ENCODE measurements at places on chromosomes 2 and 18.
A peak's percentile ranks its signal among the peaks of the same experiment; 100 is the strongest.

DNA sequence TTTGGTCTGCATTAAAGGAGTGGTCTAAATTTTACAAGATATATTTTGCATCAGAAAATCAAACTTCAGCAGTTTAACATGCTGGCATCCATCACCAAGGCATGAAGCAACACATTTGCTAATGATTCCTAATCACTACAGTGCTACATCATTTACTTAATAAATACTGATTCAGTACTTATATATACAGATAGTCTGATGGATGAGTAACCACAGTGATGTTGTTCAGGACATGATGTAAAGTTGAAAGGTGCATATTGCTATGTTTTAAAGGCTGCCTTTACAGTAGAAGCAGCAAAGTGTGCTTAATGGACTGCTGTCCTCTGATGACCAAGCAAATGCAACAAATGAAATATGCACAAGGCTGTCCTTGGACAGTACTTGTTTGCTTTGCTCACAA lies 11.1 kb downstream of the SUPT7L start:
- DNase-seq = no peak

- no peak for DNase-seq
These were observed 238.3 kb downstream of the PRKCE start for GRCh38 chr2:45889620-45890370.

DNA sequence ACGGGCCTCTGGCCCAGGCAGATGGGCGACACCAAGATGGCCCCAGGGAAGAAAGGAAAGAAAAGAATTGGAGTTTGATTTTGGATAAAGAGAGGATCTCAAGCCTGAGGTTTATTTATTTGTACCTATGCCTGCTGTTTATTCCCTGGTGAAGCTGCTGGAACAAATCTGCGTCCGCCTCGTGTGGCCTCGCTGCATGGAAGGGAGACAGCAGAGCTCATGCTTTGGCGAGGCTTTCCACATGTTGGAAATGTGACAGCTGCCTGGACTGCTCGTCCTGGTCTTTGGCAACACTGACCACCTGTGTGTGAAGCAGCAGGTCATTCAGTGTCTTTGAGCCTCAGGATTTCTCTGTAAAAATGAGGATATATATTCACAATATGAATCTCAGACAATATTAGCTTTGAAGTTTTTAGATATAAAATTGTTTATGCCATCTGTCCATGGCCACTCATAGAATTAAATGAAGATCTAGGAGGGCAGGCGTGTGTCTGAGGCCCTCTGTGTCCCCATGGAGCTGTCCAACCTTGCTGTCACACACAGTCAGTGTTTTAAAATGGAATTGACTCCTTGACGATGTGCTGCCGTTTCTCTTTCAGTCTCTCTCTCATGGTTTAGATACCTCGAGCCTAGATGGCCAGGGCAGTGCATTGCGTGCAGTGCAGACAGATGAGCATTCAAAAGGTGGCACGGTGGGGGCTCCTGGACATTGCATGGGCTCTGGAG lies 94.3 kb downstream of the SOCS6 start:
- no peak for DNase-seq

DNA sequence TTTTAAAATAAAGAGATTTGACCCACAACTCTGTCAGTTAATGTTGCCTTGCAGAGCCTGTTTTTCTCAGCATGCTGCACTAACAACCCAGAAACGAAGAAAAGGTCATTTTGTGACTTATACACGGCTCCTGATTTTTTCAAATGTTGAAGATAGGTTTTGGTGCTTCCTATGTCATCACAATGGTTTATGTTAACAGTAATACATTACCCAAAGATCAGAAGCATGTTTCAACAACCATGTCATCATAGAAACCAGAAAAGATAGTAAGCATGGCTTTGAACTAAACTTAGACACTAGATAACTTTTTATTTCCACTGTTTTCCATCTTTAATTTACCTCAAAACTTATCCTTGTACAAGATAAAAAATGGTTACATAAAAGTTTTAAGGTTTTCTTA lies 10.1 kb downstream of the BAZ2B start:
- no peak for DNase-seq

GRCh38 chr2:20370191-20370590 lies 19.5 kb upstream of the PUM2 start:
- no peak for DNase-seq

DNA sequence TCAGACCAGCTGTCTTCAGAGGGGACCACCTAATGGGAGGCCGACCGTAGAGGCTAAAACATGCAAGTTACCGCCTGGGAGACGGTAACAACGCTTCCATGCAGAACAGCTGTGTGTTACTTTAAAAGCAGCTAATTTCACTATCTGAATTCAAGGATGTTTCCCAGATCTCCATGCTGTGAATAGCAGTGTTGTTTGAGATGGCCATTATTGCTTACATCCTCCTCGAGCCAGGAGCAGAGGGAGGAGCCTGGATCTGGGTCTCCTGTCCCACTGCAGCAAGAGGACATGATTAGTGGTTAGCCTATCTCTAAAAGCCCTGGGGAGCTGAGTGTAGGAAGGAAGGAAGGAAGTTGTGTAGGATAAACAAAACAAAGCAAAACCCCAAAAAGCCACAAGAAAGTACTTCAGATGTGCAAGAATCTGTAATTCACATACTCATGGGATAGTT lies 50.9 kb downstream of the ACTR2 start:
- DNase-seq = no peak

DNA sequence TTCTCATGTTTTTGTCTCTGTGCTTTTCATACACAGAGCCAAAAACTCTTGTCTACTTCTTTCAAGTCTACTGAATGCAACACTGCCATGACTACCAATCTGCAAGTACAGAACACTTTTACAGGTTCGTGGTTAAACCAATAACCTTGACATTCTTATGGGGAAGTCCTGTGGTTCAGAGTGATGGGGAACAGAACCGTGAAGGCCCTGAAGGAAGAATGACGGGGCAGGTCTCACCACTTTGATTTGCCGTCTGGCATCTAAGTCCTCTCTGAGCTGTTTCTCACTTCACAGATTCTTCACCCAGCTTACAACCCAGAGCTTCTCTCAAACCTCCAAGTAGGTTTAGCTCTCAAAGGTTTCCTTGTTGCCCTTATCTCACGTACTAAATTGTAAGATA lies 117.5 kb upstream of the SNTG2 start:
- no peak for DNase-seq

DNA sequence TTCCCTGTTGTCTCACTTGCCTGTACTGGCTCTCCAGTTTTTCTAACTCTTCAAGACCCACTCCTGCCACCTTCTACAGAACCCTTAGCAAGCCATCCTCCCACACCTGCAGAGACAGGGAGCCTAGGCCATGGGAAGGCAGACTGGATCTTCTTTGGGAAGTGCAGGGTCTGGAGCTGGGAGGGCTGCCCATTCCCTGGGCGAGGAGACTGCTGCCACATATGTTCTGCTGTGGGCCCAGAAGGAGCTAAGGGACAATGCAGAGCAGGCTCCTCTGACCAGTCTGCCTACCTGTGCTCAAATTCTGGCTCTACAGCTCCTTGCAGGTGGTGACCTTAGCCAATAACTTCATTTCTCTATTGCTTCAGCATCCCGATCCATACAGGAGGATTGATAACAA lies 152.1 kb upstream of the CELF4 start:
- no peak for DNase-seq

DNA sequence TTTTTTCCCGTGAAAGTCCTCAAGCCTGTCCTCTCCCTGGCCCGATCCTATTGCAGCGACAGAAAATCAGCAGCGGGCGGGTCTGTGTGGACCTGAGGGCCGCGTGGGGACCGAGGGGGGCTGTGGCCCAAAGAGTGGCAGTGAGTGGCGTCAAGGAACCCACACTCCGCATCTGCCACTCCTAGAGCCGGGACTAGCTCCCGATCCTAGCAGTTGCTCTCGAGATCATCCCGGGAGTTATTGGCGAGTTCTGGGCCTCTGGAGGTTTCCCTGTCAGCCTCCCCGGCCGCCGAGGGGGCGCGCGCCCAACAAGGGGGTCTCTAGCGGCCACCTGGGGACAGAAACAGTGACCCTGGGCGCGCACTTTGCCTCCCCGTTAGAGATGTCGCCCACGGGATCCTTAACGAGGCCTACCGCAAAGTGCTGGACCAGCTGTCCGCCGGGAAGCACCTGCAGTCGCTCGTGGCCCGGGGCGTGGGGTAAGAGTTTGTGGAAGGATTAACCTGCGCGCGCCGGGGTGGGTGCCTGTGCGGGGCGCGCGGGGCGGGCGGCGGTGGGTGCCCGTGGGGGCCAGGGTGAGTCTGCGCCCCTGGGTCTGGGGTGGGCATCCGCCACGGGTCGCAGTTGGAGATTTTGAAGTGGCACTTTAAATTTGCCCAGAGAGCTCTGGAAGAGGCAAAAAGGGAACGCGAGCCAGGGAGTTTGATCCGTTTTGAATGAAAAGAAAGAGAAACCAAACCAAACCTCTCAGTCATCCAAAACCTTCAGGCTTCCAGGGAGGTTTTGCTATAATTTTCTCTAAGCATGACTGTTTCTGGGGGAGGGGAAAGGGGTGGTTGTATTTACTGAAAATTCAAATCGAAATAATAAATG lies 3.5 kb downstream of the ADCYAP1 start:
- no peak for DNase-seq

- DNase-seq = peak; percentile 74
These were observed 780 bp downstream of the HTRA2 start for GRCh38 chr2:74530239-74531187.

- DNase-seq = no peak
These were observed 23.6 kb upstream of the VWA3B start for GRCh38 chr2:98063291-98063854.

DNA sequence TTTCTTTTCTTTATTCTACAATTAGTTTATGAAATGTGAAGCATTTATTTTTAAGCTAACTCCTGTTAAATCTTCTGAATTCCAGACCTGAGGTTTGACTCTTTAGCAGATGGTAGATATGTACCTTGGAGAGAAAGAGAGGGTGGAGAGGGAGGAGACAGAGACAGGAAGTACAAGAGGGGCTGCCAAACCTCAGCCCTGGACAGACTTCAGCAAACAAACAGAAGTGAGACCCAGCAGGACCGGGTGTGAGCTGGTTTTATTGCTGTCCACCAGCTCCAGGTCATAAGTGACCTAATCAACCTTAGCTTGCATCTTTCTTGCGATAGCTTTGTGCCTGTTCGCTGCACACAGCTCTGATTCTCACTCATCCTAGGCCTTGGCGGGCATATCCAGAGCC lies 168.6 kb downstream of the CNTNAP5 start:
- DNase-seq = no peak

DNA sequence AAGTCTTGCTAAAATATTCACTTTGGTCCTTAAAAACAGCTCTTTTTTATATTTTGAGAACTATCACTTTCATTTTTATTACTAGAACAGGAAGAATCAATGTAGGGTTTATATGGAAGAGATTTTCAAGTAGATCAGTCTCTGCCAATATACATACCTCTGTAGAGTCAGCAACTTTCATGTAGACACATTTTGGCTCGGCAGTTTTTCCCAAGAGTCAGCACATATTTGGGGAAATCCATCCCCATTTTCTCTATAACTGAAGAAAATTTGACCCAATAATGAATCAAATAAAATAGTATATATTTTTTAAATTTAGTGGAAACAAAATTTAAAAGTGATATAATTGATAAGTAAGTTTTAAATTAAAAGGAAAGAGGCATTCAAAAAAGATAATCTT lies 329.8 kb upstream of the TFPI start:
- no peak for DNase-seq

DNA sequence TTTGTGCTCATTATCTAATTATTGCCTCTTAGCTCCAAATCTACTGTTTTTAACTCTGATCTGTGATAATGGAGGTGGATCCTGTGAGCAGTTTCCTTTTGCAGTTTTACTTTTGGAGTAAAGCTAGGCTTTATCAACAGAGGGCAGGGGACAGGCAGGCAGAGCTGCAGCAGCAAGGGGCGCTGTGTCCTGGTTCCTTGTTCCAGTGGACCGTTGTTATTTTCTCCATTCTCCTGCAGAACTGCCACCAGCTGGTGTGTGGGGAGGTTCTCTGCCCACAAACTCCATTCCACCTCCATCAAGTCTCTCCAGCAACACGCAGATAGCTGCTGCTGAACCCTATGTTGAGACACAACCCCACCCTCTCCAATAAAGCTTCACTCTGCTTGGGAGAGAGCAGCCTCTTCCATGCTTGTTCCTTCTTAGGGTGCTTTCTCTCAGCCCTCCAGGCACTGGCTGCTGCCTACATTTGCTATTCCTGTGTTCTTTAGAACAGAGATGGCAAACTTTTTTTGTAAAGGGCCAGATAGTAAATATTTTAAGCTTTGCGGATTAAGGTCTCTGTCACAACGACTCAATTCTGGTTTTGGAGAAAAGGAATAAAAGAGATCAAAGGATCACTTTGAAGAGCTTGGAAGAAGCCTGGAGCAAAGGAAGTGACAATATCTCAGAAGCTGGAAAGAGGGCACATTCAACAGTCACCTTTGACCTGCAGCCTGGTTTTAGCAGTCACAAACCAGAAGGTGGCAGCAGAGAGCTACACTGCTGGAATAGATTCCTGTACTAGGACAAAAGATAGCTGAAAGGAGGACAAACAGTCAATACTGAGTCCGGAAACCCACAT lies 208.8 kb downstream of the CCDC178 start:
- DNase-seq = peak; percentile 63

- DNase-seq = no peak
These were observed 48.9 kb upstream of the NABP1 start for GRCh38 chr2:191629001-191629453.

GRCh38 chr2:75870651-75871137 lies 160.0 kb upstream of the GCFC2 start:
- no peak for DNase-seq

- no peak for DNase-seq
These were observed at the start of gene ZNF516 for GRCh38 chr18:76495006-76495370. Gene ZNF516 (minus strand): TSS chr18:76495242. CDS start chr18:76443054, 52,188 bp downstream.

- DNase-seq = no peak
These were observed 104.5 kb downstream of the UXS1 start for GRCh38 chr2:106089611-106090010.

DNA sequence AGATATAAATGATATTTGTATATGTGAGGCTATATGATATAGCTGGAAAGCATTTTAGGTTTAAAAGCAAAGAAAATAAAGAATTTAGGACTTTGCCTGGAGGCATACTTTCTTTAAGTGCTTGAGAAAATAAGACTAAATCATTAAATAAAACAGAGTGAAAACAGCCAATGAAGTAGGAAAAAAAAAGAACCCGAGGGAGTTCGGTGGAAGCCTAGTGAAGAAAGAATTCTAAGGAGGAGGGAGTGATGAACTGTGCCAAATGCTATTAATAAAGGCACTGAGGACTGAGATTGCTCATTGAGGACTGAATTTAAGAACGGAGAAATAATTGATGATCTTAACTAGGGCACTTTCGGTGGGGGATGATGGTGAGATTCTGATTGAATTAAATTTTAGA lies 573.5 kb downstream of the DSC3 start:
- DNase-seq = no peak

DNA sequence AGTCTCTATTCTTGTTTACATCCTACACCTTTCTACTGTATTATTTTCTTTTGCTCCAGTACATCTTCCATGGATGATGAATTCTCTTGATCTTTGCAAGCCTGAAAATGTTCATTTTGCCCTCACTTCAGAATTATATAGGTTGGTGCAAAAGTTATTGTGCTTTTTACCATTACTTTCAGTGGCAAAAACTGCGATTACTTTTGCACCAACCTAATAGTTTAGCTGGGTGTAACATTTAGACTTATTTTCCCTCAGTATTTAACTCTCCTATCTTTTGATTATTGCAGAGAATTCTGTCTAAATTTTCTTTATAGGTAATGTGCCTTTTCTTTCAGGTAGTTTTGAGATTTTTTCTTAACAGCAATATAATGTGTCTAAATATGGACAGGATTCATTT lies 81.8 kb downstream of the SS18 start:
- DNase-seq = no peak
